ENCODE measurements at places on chromosomes 1 and 21. TPM values are rescaled to one million over a fixed set of nuclear protein-coding genes. Genes with fewer than 3 reads are reported as not detected.

Gene PRRX1
- polyA plus RNA-seq = 356 TPM

DNA sequence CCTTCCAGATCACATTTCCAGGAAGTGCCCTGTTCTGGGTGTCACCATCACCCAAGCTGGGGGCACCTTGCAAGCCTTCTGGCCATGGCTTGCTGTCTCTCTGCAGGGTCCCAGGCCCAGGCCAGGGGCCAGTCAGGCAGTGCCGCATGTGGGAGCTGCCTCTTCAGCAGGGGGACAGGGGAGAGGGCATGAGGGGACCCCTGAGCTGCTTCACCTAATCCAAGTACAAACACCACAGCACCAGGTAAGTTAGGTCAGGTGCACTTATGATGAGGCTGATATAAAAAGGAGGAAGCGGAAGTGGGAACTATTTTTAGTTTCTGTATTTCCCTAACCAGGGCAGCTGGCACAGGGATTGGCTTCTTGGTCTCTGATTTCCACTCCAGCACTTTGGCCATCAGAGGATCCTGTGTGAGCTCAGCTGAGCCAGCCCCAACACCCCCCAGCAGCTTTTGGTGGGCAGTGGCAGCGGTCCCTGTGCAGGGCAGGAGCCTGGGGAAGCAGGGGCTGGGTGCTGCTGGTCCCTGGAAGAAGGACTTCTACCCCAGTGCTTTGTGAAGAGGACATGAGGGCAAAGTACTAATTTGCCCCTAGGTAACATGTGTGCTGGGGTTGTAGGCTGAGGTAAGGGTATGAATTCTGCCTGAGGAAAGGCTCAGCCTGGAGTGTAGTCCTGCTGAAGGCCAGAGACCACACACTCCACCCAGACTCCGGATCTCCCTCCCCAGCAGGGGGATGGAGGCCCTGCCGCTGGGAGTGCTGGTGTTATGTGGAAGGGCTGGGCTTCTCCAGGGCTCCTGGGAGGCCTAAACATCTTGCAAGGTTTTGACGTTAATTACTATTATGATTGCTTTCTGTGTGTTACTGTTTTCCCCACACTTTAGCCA, 3.3 kb upstream of the PCBP3 start:
- H3K27me3 ChIP-seq = no peaks in the 10 kb centered on the region
- no peaks in the 10 kb centered on the region for H3K36me3 ChIP-seq
- H3K4me1 ChIP-seq = peaks cover 19% of the 10 kb centered on the region
- no peak overlapping the region for H3K27ac ChIP-seq

GRCh38 chr1:210043058-210043457, 105.0 kb downstream of the SYT14 start:
- no peaks in the 10 kb centered on the region for H3K4me1 ChIP-seq
- H3K4me3 ChIP-seq = no peak overlapping the region
- no peak overlapping the region for H3K27ac ChIP-seq
- H3K36me3 ChIP-seq = no peaks in the 10 kb centered on the region
- no peaks in the 10 kb centered on the region for H3K27me3 ChIP-seq
- DNase-seq = no peak

Gene SLC9C2
- polyA plus RNA-seq = not detected
